ENCODE measurements at places on chromosomes 3 and 15. TPM values are rescaled to one million over a fixed set of nuclear protein-coding genes. Genes with fewer than 3 reads are reported as not detected.

Gene DOCK3
- polyA plus RNA-seq: 0.07 TPM

Gene CFAP100
- polyA plus RNA-seq: not detected

Gene MYO1E
- 84.0 TPM for polyA plus RNA-seq

Gene MYO5C
- 0.07 TPM for polyA plus RNA-seq

Gene RASA2
- polyA plus RNA-seq: 8.4 TPM

Gene TMCO5A
- polyA plus RNA-seq: not detected

Gene FAM107A
- polyA plus RNA-seq: 0.16 TPM

Gene CDAN1
- polyA plus RNA-seq: 3.0 TPM

Gene P2RY1
- 0.62 TPM for polyA plus RNA-seq

DNA sequence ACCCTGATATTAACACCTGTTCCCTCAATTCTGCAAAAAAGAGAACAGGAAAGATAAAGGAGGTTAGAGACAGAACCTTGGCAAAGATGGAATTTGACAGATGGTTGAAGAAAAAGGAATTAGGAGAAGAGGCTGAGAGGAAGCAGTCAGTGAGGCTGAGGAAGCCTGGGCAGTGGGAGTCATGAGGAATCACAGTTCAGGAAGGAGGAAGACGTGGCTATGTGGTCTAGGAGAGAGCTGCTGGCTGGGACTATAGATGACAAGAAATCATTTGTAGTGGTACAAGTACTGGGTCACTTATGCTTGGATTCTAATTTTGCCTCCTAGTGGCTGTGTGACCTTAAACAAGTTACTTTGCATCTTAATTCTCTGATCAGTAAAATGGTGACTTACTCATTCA, 49.0 kb downstream of the LARS2 start:
- DNase-seq: peak; percentile 14
- no peaks in the 10 kb centered on the region for H3K27me3 ChIP-seq
- no peak overlapping the region for H3K27ac ChIP-seq
- no peaks in the 10 kb centered on the region for H3K36me3 ChIP-seq

- no peaks in the 10 kb centered on the region for H3K4me1 ChIP-seq
- H3K27me3 ChIP-seq: no peaks in the 10 kb centered on the region
- DNase-seq: peak; percentile 91
- H3K36me3 ChIP-seq: no peaks in the 10 kb centered on the region
- H3K27ac ChIP-seq: no peak overlapping the region
- no peak overlapping the region for H3K4me3 ChIP-seq
Measured at GRCh38 chr3:168952551-168952950, 711.0 kb downstream of the MECOM start.

- no peaks in the 10 kb centered on the region for H3K36me3 ChIP-seq
- no peak overlapping the region for H3K27ac ChIP-seq
- peak; percentile 15 for DNase-seq
- peaks cover 2% of the 10 kb centered on the region for H3K4me1 ChIP-seq
- H3K27me3 ChIP-seq: no peaks in the 10 kb centered on the region
Measured at GRCh38 chr3:187066228-187066995, 72.9 kb downstream of the RPL39L start.

DNA sequence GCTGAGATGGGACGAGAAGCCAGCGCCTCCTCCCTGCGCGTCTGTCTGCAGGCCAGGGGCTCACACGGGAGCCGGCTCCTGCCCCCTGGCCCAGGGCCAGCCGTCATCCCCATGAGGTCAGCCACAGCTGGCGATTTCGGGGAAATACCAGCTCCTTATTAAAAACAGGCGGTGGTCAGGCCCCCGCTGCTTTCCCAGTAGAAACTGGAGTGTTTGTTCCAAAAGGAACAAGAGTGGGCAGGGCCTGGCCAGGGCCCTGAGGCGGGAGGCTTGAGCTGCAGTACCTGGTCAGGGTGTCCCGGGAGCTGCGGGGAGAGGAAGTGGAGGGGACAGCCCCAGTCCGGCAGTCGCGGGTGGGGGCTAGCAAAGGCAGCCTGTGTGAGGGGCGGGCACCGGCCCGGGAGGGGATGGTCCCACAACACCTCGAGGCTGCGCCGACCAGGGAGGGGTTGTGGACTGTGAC, 17.8 kb downstream of the MYL3 start:
- H3K27ac ChIP-seq: peak overlapping the region; percentile 31
- no peaks in the 10 kb centered on the region for H3K36me3 ChIP-seq
- peaks cover 2% of the 10 kb centered on the region for H3K27me3 ChIP-seq
- peaks cover 10% of the 10 kb centered on the region for H3K4me1 ChIP-seq
- DNase-seq: peak; percentile 72

DNA sequence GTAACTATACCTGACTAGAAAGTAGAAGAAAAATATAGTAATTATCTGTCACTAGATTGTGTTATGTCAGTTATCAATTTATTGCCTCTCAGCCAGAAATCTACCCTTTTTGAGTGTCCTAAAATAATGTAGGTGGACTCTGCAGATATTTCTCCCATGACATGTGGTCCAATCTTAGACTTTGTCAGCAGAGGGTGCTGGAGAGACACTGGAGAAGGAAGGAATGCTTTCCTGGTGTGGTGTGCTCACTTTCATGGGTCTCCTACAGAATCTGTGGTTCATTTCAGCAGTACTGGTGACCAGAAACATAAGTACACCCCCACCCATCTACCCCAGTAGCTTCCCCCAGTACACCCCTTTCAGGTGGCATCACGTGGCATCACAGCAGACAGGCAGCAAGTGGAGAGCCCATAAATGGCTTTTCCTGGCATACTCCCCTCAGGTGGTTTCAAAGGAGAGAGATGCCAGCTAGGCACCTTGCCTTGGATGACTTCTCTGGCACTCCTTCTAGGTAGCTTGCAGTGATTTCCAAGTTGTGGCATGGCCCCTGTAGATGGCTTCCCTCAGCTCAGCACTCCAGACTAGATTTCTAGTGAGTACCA, 114.7 kb downstream of the GADL1 start:
- H3K27me3 ChIP-seq: no peaks in the 10 kb centered on the region
- no peaks in the 10 kb centered on the region for H3K36me3 ChIP-seq
- H3K4me3 ChIP-seq: no peak overlapping the region
- no peak overlapping the region for H3K27ac ChIP-seq
- DNase-seq: peak; percentile 47

- no peak overlapping the region for H3K4me3 ChIP-seq
- H3K4me1 ChIP-seq: peaks cover 25% of the 10 kb centered on the region
- peaks cover 5% of the 10 kb centered on the region for H3K36me3 ChIP-seq
- DNase-seq: no peak
Measured at GRCh38 chr3:127762787-127763105, 59.6 kb downstream of the MGLL start.

GRCh38 chr15:71547011-71547410, 263.3 kb upstream of the NR2E3 start:
- no peaks in the 10 kb centered on the region for H3K4me1 ChIP-seq
- DNase-seq: no peak
- H3K36me3 ChIP-seq: no peaks in the 10 kb centered on the region
- no peak overlapping the region for H3K27ac ChIP-seq

GRCh38 chr3:63863150-63864007, at the start of the genes ATXN7 and THOC7:
TSS of gene ATXN7 (plus strand) at chr3:63863867. CDS start at chr3:63912599, 48,732 bp downstream.
TSS of gene THOC7 (minus strand) at chr3:63863805. CDS start at chr3:63863790, 15 bp downstream.
- H3K27ac ChIP-seq: peak within 1 kb of the TSS; percentile 82
- peak; percentile 54 for DNase-seq
- peak within 1 kb of the TSS; percentile 94 for H3K4me3 ChIP-seq

- peaks cover 6% of the 10 kb centered on the region for H3K4me1 ChIP-seq
- H3K27ac ChIP-seq: no peak overlapping the region
- no peaks in the 10 kb centered on the region for H3K36me3 ChIP-seq
- H3K4me3 ChIP-seq: no peak overlapping the region
- no peak for DNase-seq
Measured at GRCh38 chr15:59353994-59354416, 18.7 kb downstream of the MYO1E start.

DNA sequence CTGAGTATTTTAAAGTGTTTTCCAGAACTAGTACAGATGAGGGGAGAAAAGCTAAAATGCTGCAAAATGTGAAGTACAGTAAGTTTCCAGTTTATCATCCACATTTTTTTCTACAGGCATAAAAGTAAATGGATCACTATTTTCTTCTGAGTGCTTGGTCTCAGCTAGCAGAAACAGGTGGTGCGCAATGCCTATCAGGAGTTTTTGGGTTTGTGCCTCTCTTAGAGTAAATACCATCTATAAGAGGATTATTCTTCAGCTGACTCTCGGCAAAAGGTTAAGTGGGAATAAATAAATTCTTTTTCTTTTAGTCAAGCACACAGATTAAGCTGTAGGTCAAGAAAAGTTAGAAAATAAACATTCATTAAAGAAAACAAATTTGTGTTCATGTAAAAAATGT, 1027.7 kb downstream of the PLOD2 start:
- H3K36me3 ChIP-seq: no peaks in the 10 kb centered on the region
- no peak overlapping the region for H3K27ac ChIP-seq
- no peaks in the 10 kb centered on the region for H3K27me3 ChIP-seq
- H3K4me3 ChIP-seq: no peak overlapping the region

GRCh38 chr15:57785959-57786358, 79.4 kb downstream of the POLR2M start:
- peaks cover 2% of the 10 kb centered on the region for H3K4me1 ChIP-seq
- no peak for DNase-seq
- no peak overlapping the region for H3K4me3 ChIP-seq

DNA sequence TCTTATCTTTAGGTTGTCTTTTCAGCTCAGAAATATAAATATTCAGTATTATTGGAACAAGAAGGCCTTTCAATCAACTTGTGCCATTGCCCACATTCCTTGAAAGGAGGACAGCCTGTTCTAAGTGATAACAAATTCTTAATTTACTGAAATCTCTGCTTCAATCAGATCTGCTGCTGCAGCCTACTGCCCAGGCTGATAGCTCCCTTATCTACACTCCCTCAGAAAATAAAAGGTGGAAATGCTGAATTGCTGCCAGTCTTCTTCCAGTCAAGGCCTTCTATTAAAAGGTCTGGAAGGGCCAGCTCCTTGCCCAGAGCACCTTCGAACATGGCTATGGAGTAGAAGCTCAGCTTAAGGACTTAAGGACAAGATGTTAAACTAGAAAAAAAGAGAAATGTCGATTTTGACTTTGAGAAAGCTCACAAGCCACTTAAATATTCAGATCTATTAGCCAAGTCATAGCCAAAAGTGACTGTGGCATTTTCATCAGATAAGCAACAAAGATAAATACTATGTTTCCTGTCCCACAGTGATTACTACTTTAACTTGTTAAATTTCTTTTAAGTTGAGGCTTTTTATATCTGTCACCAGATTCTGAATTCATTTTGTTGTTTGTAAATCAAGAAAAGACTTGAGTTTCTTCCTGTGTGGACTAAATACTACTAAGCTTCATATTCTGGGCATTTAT, 480.5 kb upstream of the CBLB start:
- DNase-seq: peak; percentile 40
- H3K27me3 ChIP-seq: no peaks in the 10 kb centered on the region
- H3K36me3 ChIP-seq: no peaks in the 10 kb centered on the region
- no peak overlapping the region for H3K27ac ChIP-seq

- no peaks in the 10 kb centered on the region for H3K27me3 ChIP-seq
- H3K27ac ChIP-seq: no peak overlapping the region
- H3K36me3 ChIP-seq: no peaks in the 10 kb centered on the region
Measured at GRCh38 chr3:186895406-186895805, 34.9 kb upstream of the ST6GAL1 start.

GRCh38 chr3:127525373-127525772, 65.2 kb downstream of the TPRA1 start:
- H3K36me3 ChIP-seq: no peaks in the 10 kb centered on the region
- peaks cover 6% of the 10 kb centered on the region for H3K27me3 ChIP-seq
- H3K4me1 ChIP-seq: no peaks in the 10 kb centered on the region
- H3K4me3 ChIP-seq: no peak overlapping the region
- H3K27ac ChIP-seq: no peak overlapping the region
- peak; percentile 82 for DNase-seq

DNA sequence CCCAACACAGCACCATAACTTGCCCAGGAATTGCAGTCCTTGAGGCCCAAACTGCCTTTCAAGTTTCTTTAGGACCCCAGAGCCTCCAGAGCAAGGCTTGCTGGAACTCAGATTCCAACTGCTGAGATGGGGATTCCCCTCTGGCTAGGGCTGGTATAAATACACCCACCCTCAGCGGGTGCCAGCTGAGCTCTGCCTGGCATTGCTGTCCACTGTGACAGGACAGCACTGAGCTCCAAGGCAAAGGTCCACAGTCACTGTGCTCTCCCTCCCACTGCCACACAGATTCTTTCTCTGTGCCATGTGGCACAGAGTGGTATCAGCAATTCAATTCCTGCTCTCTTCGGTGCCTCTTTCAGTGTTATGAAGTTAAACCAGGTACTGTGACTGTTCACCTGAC, 304.2 kb upstream of the LMCD1 start:
- no peak overlapping the region for H3K27ac ChIP-seq
- no peak overlapping the region for H3K4me3 ChIP-seq
- DNase-seq: no peak
- H3K27me3 ChIP-seq: no peaks in the 10 kb centered on the region
- H3K4me1 ChIP-seq: no peaks in the 10 kb centered on the region

GRCh38 chr3:31776016-31776415, 205.0 kb downstream of the OSBPL10 start:
- no peak overlapping the region for H3K4me3 ChIP-seq
- DNase-seq: no peak
- H3K27ac ChIP-seq: no peak overlapping the region
- no peaks in the 10 kb centered on the region for H3K36me3 ChIP-seq
- H3K4me1 ChIP-seq: no peaks in the 10 kb centered on the region
- no peaks in the 10 kb centered on the region for H3K27me3 ChIP-seq

GRCh38 chr15:74608786-74609185, 6.8 kb upstream of the CLK3 start:
- H3K4me3 ChIP-seq: no peak overlapping the region
- no peaks in the 10 kb centered on the region for H3K36me3 ChIP-seq
- H3K4me1 ChIP-seq: no peaks in the 10 kb centered on the region
- no peak for DNase-seq
- H3K27me3 ChIP-seq: peaks cover 24% of the 10 kb centered on the region

DNA sequence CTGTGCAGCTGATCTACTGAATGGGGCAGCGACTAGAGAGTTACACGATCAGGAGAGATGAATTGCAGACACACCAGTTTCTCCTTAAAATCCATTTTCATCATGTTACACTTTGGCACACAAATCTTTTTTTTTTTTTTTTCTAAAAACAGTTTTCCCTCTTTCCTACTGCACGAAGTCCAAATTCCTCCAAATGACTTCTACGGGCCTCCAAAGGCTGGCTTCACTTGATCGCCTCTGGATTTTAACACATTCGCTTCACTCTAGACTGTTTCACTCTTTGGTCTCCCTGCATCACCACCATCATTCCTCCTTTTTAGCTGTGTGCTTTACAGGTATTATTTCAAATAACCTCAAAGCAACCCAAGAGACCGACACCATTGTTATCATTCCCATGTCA, 268.6 kb downstream of the RORA start:
- no peaks in the 10 kb centered on the region for H3K36me3 ChIP-seq
- no peaks in the 10 kb centered on the region for H3K4me1 ChIP-seq
- no peak overlapping the region for H3K27ac ChIP-seq
- H3K27me3 ChIP-seq: no peaks in the 10 kb centered on the region
- DNase-seq: no peak
- no peak overlapping the region for H3K4me3 ChIP-seq
